Nephron progenitor cell (in vitro differentiated cells): ENCODE measurements at places on chromosomes 16 and 17.

GRCh38 chr17:72151565-72152386 lies 31.0 kb downstream of the SOX9 start:
- no peak for DNase-seq

DNA sequence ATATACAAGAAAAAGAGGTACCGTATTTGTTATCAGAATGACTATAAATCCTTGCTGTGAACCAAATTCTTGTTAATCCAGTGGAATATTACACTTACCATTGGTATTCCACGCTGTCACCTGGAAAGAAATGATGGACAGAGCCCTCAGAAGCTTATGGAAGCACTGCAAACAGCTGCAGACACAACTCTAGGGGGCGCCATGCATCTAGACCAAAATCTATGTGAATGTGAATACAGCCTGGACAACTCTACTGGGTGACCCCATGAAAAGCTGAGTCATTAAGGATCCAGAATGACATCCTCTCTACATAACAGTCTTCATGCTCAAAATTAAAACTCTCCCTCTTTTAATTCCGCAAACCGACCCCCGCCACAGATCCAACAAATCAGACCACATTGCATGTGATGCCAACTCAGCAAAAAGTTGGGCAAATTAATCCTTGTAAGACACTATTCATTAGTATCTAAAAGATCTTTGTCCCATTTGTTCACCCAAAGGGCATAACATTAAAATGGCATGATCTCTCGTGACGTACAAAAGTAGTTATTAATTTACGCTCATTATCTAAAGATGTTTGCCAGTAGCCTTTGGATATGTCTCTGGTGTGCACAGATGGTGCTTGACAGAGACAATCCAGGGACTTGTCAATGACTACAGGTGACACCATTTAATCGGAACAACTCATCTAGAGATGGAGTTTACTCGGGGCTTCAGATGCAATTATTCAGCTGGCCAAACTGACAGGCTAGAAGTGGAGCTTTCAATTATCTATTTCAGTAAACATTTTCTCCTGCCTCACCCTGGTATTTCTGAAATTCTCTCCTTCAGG lies 552.7 kb upstream of the PSMD7 start:
- no peak for DNase-seq

DNA sequence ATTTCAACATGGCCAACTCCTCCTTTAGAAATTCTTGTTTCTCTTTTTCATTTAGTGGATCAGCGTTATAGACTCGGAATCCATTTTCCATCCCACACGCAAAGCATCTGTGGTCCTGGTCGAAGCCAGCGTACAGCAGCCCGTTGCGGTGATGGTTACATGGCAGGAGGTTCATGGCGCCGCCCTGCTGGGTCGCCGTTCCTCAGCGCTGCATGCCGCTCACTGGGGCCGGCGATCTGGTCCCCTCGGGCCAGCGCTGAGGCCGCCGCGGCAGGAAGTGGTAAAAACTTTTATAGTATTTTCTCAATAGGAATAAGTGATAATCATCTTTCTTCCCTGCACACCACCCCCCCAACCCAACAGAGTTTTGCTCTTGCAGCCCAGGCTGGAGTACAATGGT lies 29.9 kb upstream of the RHOT1 start:
- no peak for DNase-seq

- DNase-seq, result no peak
These were observed 35.4 kb downstream of the WFDC1 start for GRCh38 chr16:84329843-84330684.

GRCh38 chr17:44935116-44935515 lies 12.5 kb downstream of the KIF18B start:
- no peak for DNase-seq
